ENCODE measurements at places on chromosomes 5 and 9.
A peak's percentile ranks its signal among the peaks of the same experiment; 100 is the strongest.

- no peak for DNase-seq
Observed at GRCh38 chr5:78640662-78641474, 7.7 kb downstream of the LHFPL2 start.

DNA sequence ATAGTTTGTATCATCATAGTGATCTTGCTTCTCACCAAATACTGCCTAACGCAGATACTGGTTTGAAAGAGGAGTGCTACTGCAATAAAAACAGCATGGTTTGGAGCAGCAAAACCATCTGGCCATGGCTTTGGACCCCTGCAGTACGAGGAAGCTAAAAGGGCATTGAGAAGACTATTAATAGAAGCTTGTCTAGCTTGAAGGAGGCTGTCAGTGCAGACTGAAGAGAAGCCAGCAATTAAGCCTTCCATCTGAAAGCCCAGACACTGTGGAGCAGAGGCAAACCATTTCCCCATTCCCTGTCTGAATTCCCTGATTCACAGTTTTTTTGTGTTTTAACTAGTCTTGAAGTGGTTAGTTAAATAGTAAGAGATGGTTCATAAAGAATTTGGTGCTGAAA is 281.6 kb downstream of the PTPRD start:
- DNase-seq, result no peak

DNA sequence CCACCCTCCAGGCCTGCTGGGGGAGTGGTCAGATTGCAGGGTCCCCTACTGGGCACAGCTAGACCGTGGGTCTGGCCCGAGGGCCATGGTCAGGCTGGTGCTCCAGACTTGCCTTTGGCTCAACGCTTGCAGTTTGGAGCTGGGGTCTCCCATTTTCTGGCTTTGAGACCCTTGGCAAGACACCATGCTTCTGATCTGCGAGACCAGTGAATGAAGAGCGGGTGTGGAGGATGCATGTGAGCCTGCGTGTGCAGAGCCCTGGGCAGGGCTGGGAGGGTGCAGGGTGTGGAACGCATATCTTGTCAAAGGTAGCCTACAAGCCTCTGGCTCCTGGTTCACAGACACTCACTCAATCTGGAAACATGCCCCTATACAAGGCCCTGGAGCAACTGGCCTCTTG is 6.1 kb upstream of the MRNIP start:
- DNase-seq, result no peak

DNA sequence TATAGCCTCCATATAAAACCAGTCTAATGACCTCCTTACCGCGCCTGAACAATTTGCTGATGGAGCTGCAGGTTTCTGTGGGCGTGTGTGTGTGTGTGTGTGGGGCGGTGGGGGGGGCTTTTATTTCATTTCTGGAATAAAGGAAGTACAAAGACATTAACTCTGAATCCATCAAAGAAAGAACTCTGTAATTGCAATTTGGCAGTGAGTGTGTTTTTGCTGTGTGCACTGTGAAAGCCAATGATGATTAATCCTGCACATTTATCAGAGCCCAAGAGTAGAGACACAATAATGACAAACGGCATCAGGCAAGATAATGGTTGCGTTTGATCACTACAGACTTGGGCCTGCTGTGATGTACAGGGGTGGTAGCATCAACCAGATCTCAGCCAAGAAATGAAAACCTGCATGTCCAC is 29.3 kb upstream of the NDFIP1 start:
- DNase-seq, result no peak

GRCh38 chr5:2213121-2213730 is 330.5 kb upstream of the IRX4 start:
- no peak for DNase-seq

GRCh38 chr5:79581535-79581934 is 30.7 kb upstream of the TENT2 start:
- no peak for DNase-seq

DNA sequence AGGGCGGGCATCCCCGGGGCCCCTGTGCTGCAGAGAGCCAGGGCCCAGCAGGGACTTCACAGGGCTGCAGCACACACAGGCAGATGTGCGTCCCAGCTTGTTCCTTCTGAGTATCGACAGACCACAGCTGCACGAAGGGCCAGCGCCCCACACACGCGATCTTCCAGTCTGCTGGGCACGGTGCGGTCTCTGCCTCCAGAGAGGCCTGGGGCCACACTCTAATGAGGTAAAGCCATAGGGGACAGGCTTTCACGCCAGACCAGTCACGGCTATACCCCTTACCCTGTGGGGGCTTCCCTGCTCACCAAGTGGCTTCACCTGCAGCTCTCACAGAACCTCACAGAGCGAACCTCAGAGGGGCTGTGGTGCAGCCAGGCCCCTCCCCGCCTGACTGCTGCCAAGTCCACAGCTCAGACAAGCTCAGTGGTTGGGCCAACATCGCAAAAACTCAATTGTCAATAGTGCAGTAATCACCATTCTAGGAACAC is 82.2 kb downstream of the SHB start:
- DNase-seq, result no peak

- DNase-seq, result no peak
Observed at GRCh38 chr9:121503444-121503843, 3.8 kb upstream of the GGTA1 start.

DNA sequence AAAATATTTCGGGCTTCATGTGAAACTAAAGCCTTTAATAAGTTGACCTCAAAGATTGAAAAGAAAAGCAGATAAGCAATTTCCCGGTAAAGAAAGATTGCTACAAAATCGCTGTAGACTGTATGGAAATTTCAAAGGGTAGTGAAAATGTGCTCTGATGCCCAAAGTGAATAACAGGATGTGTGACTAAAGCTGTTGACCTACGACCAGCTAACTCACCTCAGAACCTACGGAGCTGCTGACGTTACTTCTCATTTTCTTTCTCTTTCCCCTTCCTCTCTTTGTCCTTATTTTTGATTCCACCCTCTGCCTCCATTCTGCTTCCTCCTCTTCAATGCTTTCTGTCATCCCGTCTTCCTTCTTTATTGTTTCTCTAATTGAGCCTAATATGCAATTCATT is 103.2 kb downstream of the PDE4D start:
- DNase-seq, result no peak

GRCh38 chr5:169670769-169671525 is 33.9 kb downstream of the DOCK2 start:
- DNase-seq, result no peak

GRCh38 chr5:152503206-152503605 is 98.1 kb upstream of the NMUR2 start:
- DNase-seq, result no peak

- DNase-seq, result no peak
Observed at GRCh38 chr5:88836195-88836838, 46.7 kb downstream of the MEF2C start.

GRCh38 chr9:108860764-108861163 is 1.3 kb upstream of the ACTL7A start:
- no peak for DNase-seq

DNA sequence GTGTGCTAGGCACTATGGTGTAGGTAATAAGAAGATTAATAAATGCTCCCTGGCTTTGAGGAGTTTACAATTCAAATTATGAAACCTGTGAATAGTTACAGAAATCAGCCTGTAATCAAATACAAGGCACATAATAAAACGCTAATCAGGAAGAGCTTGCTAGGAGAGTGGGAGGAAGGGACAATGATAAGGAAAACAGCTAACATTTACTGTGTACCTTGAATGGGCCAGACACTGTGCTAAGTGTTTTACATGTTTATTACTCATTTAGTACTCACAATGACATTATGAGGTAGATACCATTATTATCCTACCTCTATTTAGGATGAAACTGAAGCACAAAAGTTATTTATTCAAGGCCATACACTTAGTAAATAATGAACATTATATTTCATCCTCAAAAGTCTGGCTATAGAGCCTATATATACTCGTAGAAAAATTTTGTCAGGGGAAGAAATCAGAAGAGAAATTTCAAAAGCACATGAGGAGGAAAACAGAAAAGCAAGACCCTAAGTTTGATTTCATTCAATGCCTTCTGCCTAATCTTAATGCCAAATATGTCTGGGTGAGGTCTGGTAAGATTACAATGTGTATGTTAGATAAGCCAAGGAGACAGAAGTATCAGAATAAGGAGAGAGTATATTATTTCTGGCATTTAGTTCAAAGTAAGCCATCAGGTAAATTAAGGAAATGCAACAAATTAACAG is 35.9 kb downstream of the AFF4 start:
- DNase-seq, result no peak

GRCh38 chr9:112753725-112754124 is 3.2 kb downstream of the SNX30 start:
- no peak for DNase-seq

DNA sequence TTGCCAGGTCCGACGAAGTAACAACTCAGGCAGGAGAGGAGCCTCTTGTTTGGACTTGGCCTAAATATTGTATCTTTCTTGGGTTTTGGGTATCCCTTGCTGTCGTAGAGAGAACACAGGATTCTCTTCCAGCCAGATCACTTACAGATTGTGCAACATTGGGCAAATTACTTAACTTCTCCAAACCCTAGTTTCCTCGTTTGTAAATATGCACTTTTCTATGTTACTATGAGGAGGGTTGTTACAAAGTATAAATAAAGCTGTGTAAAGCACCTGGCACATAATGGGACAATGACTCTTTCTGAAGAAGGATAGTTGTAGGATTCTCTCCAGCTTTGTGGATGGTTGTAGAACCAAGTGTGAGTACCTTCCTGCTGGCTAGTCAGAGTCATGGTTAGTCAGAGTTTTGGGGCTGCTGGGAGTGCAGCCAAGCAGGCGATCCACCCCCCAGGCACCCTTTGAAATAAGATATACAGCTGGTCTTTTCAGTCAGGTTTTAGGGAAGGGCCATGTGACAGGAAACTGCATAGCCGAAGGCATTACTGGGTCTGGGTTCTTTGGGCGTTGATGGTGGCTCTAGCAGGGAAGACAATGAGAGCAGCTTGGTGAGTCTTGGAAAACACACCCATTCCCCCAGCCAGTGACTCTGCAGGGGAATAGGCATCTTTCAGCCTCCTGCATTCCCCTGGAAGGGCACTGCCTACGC is 49.9 kb upstream of the GDNF start:
- DNase-seq, result no peak

DNA sequence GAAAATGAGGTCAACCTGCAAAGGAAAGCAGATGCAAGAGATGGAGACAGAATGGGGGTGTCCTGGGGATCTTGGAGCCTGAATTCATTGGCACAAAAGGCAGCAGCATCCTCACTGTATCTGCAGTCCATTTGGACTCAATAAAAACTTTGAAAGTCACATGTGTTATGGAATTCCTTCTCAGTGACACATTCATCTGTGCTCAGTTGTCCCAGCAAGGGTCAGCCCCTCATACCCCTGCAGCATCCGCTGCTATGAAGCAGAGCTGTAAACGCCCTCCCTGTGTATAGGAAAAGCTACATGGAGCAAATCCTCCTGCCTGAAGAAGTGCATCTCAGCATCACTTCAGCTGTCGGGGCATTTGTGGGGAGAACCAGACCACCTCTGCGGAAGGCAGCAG is 14.5 kb upstream of the RARS1 start:
- no peak for DNase-seq

DNA sequence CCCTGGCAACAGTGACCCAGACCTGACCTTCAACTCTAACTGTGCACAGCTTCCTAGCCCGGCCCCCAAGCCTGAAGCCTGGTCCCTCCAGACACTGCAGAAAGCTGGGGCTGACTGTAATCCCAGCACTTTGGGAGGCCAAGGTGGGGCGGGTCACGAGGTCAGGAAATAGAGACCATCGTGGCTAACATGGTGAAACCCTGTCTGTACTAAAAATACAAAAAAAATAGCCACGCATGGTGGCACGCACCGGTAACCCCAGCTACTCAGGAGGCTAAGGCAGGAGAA is 35.9 kb downstream of the ADAMTS2 start:
- DNase-seq, result no peak

- DNase-seq, result peak; percentile 71
Observed at GRCh38 chr9:95336281-95336680, 18.8 kb upstream of the FANCC start.

DNA sequence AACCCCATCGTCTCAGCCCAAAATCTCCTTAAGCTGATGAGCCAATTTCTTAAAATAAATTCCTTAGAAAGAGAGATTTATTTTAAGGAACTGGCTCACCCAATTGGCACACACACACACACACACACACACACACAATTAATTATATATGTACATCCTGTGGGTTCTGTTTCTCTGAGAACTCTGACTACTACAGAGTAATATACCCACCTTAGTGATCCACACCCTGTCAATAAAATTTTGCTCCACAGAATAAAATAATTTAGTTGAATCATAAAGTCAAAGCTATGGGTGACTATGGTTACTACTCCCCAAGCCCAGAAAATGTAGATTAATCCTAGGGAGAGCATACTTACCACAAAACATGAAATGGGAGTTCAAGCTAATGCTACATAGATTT is 131.0 kb downstream of the DMAC1 start:
- DNase-seq, result no peak

- DNase-seq, result no peak
Observed at GRCh38 chr5:73022471-73023169, 66.8 kb downstream of the FCHO2 start.

GRCh38 chr5:119332978-119333401 is 22.8 kb upstream of the TNFAIP8 start:
- DNase-seq, result no peak

- peak; percentile 63 for DNase-seq
Observed at GRCh38 chr5:138241688-138242571, 28.8 kb upstream of the CDC23 start.

DNA sequence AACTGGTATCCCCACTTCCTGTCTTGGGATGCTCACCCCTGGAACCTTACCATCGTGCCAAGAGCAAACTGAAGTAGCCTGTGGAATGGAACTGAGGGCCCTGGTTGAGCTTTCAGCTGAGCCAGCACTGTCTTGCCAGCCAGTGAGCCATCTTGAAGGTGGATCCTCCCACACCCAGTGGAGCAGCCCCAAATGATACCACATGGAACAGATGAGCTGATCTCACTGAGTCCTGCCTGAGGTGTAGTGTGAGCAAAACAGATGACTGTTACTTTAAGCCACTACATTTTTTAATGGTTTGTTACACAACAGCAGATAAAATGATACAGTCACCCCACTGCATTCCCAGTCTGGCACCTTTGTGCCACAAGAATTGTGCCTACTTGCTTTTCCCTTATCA is 2.2 kb upstream of the PCYOX1L start:
- no peak for DNase-seq

- DNase-seq, result no peak
Observed at GRCh38 chr5:169649486-169649885, 12.4 kb downstream of the DOCK2 start.

DNA sequence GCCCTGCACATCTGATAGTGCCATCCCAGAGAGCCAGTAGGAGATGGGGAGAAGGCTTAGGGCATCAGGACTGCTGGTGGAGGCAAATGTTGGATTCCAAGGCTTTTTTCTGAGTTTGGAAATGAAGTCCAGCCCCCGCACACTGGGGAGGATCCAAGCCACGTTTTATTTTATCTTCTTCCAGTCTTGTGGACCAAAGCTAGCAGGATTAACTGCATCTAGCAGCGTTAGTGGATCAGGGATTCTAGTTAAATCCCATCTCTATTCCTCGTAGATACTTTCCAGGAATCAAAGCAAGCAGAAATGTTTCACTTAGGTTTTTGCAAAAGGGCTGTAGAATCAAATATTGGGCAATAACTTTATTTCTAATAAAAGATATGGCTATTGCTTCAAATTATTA is 114.7 kb upstream of the OR13F1 start:
- DNase-seq, result no peak

- DNase-seq, result no peak
Observed at GRCh38 chr9:89687848-89688247, 83.0 kb downstream of the GADD45G start.

All from activated effector memory CD4-positive, alpha-beta T cell treated with anti-CD3 and anti-CD28 coated beads, Interleukin-2, amount 50 U/mL, for 16 hours (primary cell).